ENCODE measurements at places on chromosomes 11 and 22. TPM values are rescaled to one million over a fixed set of nuclear protein-coding genes. Genes with fewer than 3 reads are reported as not detected.

DNA sequence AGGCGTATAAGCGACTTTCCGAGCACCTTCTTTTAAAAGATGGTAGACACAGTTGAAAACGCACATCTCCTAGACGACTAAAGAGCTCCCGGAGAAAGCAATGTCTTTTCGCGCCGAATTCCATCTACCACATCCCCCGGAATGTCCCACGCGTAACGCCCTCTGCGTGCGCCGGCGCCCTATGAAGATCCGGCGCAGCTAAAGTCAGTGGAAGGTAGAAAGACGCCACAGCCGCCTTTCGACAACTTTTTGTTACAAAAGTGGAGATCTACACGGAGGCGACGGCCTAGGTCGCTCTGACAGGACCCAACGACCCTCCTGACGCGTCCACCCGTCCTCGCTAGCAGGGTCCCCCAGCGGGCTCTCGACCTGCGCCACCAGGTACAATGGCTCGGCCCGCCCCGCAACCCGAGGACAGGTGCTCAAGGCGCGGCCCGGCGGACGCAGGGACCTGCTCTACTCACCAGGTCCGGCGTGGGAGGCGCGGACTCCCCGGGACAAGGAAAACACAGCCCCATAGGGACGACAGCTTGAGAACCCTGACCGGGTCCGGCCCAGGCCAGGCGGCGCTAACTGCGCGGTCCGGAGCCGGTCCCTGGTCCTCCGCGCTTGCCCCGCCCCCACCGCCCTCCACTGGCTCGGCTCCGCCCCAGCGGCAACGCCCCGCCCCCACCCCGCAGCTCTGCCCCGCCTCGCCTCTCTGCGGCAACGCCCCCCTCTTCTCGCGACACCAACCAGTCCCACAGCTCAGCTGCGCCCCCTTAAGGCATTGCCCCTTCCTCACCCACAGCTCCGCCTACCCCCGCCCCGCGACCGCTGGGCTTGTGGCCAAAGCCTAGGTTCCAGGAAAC, at the start of gene SVIP:
TSS of gene SVIP (minus strand) at position 571 of the 851 bp plus-strand sequence. CDS start at position 518, 53 bp downstream.
- no peaks in the 10 kb centered on the region for H3K27me3 ChIP-seq
- peak; percentile 87 for DNase-seq
- H3K4me3 ChIP-seq: peak within 1 kb of the TSS; percentile 92

- H3K27me3 ChIP-seq: no peaks in the 10 kb centered on the region
- no peak overlapping the region for H3K27ac ChIP-seq
- no peak overlapping the region for H3K4me3 ChIP-seq
- no peaks in the 10 kb centered on the region for H3K4me1 ChIP-seq
These were observed 648.7 kb downstream of the KCNA4 start for GRCh38 chr11:29368126-29368525.

DNA sequence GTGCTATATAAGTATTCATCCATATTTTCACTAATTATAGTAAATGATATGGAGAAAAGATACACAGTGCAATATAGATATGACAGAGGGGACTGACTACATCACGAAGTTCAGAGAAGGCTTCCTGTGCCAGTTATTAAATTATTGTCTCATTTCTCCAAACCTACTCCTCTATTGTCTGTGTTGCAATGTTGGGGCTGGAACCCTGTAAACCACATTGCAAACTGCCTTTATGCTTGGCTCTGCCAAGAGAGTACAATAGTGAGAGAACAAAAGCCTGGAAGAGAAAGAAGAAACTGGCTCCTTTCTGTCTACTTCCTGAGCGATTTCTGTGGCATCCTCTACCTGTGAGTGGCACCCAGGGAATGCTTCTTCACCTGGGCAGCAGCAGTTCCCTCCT, 46.4 kb downstream of the ME3 start:
- no peak overlapping the region for H3K27ac ChIP-seq
- no peaks in the 10 kb centered on the region for H3K4me1 ChIP-seq
- DNase-seq: no peak
- no peak overlapping the region for H3K4me3 ChIP-seq

Gene PKDREJ
- not detected for polyA plus RNA-seq

GRCh38 chr11:130515829-130516553, 67.5 kb downstream of the ADAMTS15 start:
- no peak overlapping the region for H3K27ac ChIP-seq
- H3K4me1 ChIP-seq: no peaks in the 10 kb centered on the region
- no peaks in the 10 kb centered on the region for H3K27me3 ChIP-seq
- no peaks in the 10 kb centered on the region for H3K36me3 ChIP-seq
- DNase-seq: no peak

Gene LDHA
- polyA plus RNA-seq: 501 TPM

GRCh38 chr11:71164621-71165020, 87.8 kb downstream of the SHANK2 start:
- H3K4me3 ChIP-seq: no peak overlapping the region
- H3K27me3 ChIP-seq: no peaks in the 10 kb centered on the region
- no peak for DNase-seq
- H3K4me1 ChIP-seq: no peaks in the 10 kb centered on the region
